ENCODE measurements at places on chromosomes 1 and 21.

DNA sequence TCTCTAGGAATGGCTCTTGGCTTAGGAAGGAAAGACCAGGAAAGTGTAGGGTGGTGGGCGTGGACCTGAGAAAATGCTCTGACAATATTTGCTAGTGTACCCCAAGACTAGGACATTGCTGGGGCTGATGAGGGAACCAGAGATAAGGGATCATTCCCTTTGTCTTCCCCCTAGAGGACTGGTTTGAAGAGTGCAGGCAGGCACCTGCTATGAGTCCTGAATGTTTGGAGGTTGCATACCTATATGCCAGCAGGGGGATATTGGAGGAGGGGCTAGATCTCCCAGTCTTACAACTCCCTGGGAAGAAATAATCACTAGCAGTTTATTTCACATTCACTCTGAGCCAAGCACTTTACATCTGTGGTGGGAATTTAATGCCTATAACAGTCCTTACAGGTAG, 6.0 kb upstream of the BCL10 start:
- no peak for DNase-seq

GRCh38 chr1:1439546-1440261, 4.2 kb downstream of the VWA1 start:
- no peak for DNase-seq

DNA sequence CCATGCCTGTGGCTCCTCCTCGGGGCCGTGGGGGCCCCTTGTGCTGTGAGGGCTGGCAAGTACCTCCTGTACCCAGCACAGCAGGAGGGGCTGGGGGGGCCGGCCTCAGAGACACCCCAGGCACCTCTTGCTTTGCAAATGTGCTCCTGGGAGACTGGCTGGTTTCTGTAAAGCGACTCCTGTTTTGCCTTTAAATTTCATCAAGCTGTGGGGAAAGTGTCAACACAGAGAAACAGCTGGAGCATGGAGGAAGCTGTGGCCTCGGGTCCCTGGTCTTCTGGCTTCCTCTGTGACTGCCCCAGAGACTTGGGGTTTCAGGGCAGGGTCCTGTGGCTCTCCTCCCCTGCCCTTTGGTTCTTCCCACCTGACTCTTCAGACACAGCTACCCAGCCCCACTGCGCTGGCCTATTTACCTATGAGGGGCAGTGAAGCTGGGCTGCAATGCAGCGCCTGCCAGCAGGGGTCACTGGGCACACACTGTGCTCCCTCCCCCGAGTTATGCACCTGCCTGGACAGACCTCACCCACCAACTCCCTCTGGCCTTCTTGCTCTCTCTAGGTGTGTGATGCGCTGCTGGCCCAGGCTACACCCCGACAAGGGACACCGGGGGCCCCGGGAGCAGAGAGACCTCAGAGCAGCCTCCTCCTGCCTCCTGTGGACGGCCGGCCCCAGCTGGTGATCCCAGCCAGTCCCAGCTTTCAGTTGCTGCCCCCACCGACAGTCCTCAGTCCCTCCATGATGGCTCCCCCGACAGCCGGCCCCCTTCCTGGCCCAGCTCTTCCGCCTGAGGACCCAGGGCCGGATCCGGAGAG, 17.6 kb upstream of the PEX10 start:
- DNase-seq, result no peak

- peak; percentile 64 for DNase-seq
Measured at GRCh38 chr1:226643177-226643576, 94.6 kb downstream of the STUM start.

- DNase-seq, result no peak
Measured at GRCh38 chr1:160373696-160374095, 6.8 kb downstream of the NHLH1 start.

DNA sequence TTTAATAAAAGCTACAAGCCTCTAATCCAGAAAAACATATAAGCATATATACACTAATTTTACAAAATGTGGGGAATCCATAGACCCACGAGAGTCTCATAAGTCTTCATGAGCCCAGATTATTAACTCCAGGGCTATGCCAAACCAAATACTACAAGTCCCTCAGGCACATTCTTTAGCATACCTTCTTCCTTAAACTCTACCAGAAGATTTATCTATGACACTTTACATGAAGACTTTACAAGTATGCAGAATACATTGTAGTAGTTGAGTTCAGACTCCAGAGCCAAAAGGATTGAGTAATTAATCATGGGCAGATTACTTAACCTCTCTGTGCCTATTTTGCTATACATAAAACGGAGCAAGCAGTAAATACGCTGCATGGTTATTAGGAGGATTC, 793.7 kb upstream of the ADGRL2 start:
- DNase-seq, result no peak

DNA sequence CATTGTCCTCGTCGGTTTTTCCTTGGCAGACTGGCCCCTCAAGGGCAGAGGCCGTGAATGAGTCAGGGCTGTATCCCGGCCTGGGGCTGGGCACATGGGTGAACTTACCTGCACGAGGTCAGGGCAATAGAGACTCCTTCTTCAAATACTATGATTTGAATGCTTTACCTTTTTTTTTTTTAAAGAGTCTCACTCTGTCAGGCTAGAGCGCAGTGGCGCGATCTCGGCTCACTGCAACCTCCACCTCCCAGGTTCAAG, 5.0 kb downstream of the LAPTM5 start:
- DNase-seq, result no peak

DNA sequence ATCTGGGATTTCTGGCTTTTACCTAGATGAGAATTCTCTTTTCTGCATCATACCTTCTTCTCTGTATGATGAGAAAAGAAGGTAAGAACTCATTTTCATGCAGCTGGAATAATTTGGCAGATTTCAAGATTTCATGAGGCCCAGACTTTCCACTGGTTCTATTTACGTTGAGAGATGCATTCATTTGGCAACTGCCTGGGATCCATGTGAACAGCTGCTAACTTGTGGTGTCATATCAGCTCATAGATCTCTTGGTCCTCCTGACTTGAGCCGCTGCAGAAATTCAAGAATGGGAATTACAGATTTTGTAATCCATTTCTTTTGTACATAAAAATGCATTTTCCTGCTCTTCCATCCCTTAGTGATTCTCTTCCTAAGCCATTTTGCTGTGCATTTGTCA, 17.1 kb upstream of the C1orf87 start:
- no peak for DNase-seq

DNA sequence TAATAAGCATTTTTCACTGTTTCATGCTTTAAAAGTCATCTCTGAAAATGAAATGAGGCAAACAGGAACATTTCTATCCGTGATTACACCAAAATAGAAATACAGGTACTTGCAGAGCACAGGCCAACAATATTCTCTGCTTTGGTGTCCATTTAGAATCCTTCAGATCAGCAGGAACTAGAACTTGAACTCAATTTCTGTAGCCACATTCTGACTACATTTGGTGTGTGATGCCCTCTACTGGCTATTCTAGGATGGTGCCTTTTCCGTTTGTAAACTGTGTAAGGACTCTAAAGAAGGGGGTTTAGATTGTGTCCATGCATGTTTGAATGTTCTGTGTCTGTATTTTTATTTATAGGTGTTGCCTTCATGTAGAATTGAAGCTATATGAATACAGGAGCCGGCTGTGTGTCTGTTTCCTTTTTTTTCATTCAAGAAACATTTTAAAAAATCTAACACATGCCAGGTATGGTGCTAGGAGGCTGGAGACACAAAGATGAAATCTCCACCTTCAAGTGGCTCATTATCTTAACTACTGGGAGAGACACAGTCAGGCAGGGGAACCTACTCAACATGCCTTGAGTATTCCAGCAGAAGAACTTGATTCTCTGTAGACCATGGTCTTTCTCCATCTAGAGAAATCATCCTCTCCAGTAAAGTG, 7.6 kb upstream of the ZNF326 start:
- no peak for DNase-seq

DNA sequence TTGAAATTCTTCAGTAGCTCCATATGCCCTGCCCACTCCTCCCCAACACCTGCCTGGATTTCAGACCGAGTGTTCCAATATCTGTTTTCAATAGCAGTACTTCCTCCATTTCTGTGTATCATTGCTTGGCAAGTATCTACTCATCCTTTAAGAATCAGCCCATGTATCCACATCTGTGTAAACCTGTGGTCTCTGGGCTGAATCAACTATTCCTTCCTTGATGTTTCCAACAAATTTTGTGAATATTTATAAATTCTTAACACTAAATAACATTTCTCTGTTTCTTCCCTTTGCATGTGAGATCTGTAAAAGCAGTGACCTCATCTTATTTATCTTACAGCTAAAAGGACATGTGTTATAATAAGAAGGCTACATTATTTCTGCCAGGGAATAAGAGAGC, 26.0 kb upstream of the UAP1 start:
- no peak for DNase-seq

GRCh38 chr21:38798481-38798882, 7.2 kb upstream of the ETS2 start:
- no peak for DNase-seq

- no peak for DNase-seq
Measured at GRCh38 chr1:218742467-218743262, 397.5 kb downstream of the TGFB2 start.

DNA sequence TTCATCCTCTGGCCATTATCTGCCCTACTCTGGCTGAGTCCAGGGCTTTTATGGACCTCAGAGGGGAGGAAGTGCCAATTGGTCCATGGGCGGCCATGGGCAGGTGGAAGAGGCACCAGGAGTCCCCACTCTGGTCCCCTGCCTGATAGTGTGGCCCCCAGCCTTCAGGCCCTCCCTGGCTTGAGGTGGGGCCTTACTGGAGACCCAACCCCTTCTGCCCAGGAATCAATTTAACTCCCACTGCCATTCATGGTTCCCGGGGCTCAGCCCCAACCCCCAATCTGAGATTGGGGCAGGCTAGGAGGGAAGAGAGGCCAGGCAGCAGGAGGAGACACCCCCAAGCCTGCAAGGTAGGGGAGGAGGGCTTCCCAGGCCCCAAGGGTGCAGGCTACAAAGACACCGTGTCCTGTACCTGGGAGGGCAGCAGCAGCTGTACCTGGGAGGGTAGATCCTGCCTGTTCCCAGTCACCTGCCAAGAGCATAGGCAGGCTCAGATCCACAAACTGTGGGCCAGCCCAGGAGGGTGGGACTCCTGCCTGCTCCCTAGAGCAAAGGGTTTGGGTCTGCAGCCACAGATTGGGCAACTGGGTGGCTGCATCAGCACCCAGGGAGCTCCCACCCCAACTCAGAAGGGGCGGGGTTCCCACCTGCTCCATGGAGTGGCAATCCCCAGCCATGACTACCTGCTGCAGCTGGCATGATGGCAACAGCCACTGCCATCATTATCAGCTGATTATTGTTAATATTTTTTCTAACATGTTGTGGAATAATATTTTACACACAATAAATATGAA, 1044.1 kb upstream of the B3GALT2 start:
- no peak for DNase-seq

GRCh38 chr1:942411-942821, 16.6 kb downstream of the NOC2L start:
- no peak for DNase-seq

- DNase-seq, result no peak
Measured at GRCh38 chr1:42936309-42937078, 22.2 kb downstream of the SLC2A1 start.

GRCh38 chr1:27509127-27510080, 19.4 kb upstream of the WASF2 start:
- no peak for DNase-seq

- DNase-seq, result no peak
Measured at GRCh38 chr1:220339581-220339980, 67.3 kb upstream of the RAB3GAP2 start.

DNA sequence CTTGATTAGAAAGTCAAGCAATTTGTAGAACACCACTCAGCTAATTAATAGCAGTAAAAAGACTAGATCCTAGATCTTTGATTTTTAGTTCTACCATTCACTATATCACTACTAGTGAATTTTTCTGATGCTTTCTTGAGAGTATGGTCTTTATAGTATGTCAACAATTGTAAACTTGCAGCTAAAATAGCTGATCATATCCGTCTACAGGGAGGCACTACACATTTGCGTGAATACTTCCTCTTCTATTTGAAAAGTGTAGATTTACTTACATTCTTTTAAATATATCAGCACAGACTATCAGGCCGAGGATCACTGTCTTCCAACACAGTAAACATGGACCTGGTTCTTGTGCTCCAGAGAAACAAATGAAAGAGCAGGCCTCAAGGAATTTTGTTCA, 18.6 kb upstream of the PTPRC start:
- DNase-seq, result no peak

DNA sequence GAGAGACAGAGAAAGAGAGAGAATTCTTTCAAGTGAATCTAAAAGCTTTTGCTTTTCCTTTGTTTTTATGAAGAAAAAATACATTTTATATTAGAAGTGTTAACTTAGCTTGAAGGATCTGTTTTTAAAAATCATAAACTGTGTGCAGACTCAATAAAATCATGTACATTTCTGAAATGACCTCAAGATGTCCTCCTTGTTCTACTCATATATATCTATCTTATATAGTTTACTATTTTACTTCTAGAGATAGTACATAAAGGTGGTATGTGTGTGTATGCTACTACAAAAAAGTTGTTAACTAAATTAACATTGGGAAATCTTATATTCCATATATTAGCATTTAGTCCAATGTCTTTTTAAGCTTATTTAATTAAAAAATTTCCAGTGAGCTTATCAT, 117.6 kb downstream of the PTPRC start:
- DNase-seq, result no peak

- no peak for DNase-seq
Measured at GRCh38 chr1:53508991-53509666, 49.9 kb downstream of the DMRTB1 start.

DNA sequence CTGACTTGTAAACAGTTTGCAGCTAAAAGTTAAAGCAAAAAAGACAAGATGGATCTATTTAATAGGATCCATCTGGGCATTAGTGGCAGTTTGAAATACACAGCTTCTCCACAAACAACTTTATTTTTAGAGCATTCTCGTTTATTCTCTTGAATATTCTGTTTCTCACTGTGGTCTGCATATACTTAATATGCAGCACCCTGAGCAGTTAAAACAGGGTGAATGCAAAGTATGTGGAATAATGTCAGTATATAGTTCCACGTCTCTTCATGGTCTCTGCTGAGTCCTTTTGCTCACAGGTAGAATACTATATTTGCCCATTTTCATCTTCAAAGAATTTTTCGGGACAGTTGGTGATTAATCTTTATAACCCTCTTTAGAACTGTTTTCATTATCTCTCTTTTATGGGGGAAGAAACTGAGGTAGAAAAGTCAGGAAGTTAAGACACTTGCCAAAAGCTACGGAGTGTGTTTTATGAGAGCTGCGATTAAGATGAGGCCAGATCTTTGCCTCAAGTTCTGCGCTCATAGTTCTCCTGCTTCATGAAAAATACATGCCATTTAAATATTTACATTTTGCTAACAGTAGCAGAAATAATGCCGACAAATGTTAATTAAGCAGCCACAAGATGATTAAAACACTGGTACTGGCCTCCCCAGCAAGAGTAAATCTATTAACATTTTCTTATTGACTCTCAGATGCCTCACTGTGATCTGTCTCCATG, 115.6 kb downstream of the PTBP2 start:
- no peak for DNase-seq

DNA sequence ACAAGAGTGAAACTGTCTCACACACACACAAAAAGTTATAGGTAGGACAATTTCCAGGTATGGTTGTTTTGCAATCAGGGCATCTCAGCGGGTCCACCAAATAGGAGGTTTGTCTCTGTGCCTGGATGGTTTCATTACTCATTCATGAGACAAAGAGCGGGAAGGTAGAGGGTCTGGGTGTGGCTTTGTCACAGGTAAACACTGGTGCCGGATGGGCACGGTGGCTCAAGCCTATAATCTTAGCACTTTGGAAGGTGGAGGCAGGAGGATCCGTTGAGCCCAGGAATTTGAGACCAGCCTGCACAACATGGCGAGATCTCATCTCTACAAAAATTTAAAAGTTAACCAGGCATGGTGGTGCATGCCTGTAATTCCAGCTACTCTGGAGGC, 16.3 kb upstream of the ERVH48-1 start:
- no peak for DNase-seq
